ENCODE measurements at places on chromosomes 5 and 9.

DNA sequence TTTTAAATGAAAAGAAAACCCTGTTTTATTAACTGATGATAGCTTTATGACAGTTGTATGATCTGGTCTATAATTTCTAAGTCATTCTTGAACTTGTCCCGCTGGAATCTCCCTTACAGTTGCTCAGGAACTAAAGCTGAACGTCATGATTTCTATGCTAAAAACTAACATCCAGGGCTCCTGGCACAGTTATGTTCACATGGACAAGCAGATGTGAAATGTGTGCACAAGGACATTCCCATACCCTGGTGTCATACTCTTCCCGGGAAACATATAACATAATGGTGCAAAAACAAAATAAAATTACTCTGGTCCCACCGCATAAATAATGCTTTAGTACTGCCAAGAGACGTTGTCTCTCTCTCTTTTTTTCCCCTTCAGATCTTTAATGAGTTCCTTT lies 134.9 kb downstream of the PRDM6 start:
- no peak for DNase-seq

DNA sequence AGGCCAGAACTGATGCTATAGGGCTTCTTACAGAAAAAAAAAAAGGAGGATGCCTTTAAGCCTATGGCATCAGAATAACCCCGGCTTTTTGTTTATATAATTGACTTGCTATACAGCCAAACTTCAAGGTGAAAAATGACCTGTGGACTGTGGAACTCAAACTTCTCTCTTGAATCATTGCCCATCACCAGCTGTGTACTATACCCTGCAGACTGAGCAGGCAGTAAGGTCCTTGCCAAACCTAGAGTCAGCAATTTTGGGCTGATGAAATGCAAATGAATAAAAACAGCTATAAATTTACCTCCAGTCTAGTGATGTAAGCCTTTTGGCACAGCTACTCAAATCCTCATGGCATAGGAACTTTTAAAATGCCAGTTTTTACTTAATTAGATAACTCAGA lies 44.5 kb upstream of the PPP3R2 start:
- DNase-seq = no peak

GRCh38 chr9:136745389-136746154 lies 2.8 kb downstream of the LCN6 start:
- no peak for DNase-seq

DNA sequence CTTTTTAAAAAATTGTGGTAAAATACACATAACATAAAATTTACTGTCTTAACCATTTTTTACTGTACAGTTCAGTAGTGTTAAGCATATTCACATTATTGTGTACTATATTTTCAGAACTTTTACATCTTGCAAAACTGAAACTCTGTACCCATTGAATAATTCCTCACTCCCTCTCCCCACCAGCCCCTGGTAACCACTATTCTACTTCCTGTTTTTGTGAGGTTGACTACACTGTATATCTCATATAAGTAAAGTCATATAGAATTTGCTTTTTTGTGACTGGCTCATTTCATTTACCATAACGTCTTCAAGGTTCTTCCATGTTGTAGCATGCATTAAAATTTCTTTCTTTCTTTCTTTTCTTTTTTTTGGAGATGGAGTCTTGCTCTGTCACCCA lies 87.0 kb downstream of the LNPEP start:
- DNase-seq = no peak

DNA sequence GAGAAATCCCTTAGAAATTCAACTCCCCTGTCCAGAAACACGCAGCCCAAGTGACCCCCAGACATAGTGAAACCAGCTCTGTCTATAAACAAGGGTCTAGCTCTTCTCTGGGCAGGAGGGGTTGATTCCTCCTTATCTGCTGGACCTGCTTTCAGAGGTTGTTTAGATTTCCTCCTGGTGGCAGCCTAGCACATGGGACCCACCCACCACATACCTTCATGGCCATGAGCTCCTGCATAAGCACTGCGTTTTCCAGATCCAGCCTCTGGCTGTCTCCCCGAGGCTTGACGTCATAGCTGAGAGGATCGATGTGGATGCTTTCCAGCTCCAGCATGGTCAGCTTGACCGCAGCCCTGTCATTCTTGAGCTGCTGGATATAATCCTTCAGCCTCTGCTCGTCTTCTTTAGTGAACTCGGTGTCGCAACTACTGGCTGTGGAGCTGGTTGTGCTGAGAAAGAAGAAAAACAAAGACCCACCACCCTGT lies 77.0 kb downstream of the DCP2 start:
- DNase-seq = no peak

- DNase-seq = no peak
These were observed 221.8 kb upstream of the TUT7 start for GRCh38 chr9:86575825-86576525.

- no peak for DNase-seq
These were observed 318.4 kb upstream of the PANK3 start for GRCh38 chr5:168897387-168898122.

DNA sequence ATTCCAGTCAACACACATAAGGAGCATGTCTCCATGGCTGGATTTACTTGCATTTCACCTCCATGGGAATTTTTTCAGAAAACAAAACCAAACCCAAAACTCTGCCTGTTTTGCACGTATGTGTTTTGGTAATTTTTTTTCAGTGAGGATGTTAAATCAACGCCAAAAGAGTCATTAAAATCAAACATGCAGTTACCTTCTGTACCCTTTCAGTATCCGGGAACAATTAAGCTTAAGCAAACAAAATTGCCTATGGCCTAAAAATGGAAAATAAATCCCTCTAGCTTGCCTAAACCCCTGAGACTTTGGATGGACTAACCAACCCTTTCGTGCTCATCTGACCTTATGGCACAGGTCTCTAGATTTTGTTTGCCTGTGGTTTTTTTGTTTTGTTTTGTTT lies 209.2 kb upstream of the KLF4 start:
- DNase-seq = no peak

GRCh38 chr9:128921881-128922763 lies 1.3 kb downstream of the PHYHD1 start:
- DNase-seq = no peak

- no peak for DNase-seq
These were observed 218.3 kb downstream of the PBX3 start for GRCh38 chr9:125965477-125965876.

DNA sequence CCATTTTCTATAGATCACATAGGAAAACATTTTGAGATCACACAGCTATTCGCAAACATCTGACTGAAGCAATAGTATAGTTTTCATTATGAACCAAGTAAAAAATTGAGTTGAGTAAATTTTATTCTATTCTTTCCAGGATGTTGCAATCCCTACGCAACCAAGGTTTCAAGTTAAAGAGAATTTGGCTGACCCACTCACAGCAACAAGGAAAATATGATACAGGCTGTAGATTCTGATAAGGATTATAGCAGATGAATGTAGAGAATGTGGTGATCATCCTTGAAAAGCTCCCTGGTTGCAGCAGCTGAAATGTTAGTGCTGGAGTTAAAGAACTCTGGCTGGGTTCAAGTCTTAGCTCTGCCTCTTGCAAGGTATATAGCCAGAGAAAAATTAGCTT lies 4.7 kb downstream of the ABCA1 start:
- no peak for DNase-seq

DNA sequence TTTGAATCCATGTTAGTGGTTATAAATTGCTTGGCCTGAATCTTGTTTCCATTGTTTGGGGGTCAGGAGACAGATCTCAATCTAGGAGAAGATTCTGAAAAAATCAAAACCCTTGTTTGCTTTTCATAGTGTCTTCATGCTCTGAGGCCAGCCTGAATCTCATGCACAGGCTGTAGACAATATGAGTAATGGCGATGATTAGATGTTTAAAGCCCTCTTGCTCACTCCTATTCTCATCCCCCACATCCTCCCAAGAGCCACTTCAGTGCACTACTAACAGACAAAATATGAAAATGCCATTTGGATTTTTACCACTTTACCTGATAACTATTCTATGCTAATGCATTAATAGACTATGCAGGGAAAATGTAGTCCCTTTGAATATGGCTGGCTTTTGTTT lies 129.4 kb downstream of the NUDT12 start:
- DNase-seq = no peak
